Natural killer cell treated with Interleukin-12 subunit alpha and Interleukin-12 subunit beta and Interleukin-15 and Interleukin-18, amount 100 ng/mL, for 72 hours (primary cell): ENCODE measurements at places on chromosomes 4 and X. TPM values are rescaled to one million over a fixed set of nuclear protein-coding genes. Genes with fewer than 3 reads are reported as not detected.

DNA sequence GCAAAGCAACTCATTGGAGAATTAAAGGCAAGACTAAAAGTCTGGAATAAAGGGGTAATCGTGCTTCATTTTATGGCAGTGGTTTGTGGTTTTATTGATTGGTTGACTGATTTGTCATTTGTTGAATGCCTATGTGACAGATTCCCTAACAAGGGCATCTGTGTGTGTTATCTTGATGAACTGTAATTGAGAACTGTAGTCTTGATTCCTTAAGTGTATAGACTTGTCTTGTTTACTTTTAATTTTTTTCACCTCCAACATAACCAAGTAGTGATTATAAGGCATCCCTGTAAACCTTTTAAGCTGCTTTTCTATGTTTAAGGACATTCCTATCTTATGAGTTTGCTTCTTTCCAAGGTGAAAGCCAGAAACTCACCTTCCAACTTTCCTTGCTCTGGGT is 216.0 kb upstream of the TAPT1 start:
- no peak for DNase-seq
- no peak overlapping the region for H3K4me3 ChIP-seq
- H3K27me3 ChIP-seq, result peaks cover 6% of the 10 kb centered on the region
- no peak overlapping the region for H3K27ac ChIP-seq

The ARMCX1 gene
- total RNA-seq, result not detected

The CXCL10 gene
- 2.0 TPM for total RNA-seq

DNA sequence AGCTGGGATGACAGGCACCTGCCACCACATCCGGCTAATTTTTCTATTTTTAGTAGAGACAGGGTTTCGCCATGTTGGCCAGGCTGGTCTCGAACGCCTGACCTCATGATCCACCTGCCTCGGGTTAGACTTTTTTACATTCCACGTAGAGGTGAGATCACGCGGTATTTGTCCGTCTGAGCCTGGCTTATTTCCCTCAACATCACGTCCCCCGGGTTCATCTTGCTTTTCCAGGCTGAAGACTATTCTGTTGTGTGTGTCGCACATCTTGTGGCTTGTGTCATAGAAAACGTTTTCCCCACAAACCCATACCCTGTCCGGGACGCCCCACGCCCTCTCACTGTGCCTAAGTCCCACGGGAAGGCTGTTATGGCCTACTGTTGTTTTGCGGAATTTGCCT is 185.3 kb downstream of the CRLF2 start:
- no peak overlapping the region for H3K27ac ChIP-seq
- no peak for DNase-seq
- peaks cover 6% of the 10 kb centered on the region for H3K36me3 ChIP-seq
- H3K4me1 ChIP-seq, result peaks cover 14% of the 10 kb centered on the region
- peaks cover 12% of the 10 kb centered on the region for H3K27me3 ChIP-seq

The ARMCX2 gene
- 5.7 TPM for total RNA-seq

The UGT2A1 gene
- total RNA-seq, result not detected

GRCh38 chr4:102263024-102263787 is 82.1 kb downstream of the SLC39A8 start:
- H3K27me3 ChIP-seq, result no peaks in the 10 kb centered on the region
- no peak overlapping the region for H3K27ac ChIP-seq
- no peaks in the 10 kb centered on the region for H3K4me1 ChIP-seq
